ENCODE measurements at places on chromosomes 6 and 20. TPM values are rescaled to one million over a fixed set of nuclear protein-coding genes. Genes with fewer than 3 reads are reported as not detected.

GRCh38 chr20:49320460-49320859, 42.6 kb upstream of the ZNFX1 start:
- DNase-seq: peak; percentile 27

- DNase-seq: no peak
These were observed 145.5 kb upstream of the STMND1 start for GRCh38 chr6:16956361-16956760.

DNA sequence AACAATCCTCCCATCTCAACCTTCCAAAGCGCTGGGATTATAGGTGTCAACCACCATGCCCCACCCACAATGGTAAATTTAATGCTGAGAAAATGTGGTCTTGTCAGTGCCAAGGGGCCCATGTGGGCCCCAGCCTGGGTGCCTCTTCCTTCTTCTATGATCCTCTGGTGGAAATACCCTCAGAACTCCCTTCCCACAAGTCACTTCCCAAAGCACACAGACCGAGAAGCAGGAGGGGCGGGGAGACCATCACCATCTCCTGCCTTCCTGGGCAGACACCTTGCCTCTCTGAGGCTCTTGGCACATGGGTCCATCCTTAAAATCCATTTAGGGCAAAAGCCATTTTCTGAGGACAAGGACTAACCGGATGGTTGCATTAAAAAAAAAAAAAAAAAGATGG, 59.0 kb downstream of the NOL4L start:
- no peak for DNase-seq

- peak; percentile 74 for DNase-seq
These were observed 53.0 kb downstream of the HLA-A start for GRCh38 chr6:29995340-29995777.

DNA sequence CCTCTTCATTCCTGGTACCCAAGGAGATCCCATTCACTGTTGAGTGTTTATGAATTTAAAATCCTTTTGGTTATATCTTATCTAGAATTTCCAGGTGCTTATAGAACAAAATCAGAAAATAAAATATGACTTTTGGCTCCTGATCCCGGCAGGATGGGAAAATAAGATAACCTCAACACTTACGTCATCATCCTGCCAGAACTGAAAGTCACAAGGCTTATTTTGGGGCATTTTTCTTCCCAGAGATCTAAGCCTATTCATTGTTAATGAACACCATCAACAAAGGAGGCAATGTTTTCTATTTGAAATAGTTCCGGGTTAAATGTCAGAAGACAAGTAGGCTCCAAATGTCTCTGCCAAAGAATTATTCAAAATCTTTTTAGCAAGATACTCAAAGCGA, 580.6 kb downstream of the TFAP2A start:
- no peak for DNase-seq

DNA sequence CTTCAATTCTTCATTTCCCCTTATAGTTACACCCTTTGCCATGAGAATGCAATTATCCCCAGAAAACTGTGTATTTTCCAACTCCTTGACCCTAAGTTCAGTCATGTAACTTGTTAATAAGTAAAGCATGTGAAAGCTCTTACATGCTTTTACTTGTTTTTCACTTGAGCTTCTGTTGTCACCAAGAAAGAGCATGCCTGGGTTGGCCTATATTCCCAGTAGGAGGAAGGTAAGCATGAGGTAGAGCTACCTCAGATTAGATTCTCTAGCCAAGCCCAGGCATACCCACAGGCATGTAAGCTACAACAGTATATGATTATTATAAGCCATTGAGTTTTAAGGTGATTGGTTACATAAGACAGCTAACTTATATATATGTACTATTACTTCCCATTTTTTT, 101.7 kb upstream of the SMLR1 start:
- DNase-seq: no peak

DNA sequence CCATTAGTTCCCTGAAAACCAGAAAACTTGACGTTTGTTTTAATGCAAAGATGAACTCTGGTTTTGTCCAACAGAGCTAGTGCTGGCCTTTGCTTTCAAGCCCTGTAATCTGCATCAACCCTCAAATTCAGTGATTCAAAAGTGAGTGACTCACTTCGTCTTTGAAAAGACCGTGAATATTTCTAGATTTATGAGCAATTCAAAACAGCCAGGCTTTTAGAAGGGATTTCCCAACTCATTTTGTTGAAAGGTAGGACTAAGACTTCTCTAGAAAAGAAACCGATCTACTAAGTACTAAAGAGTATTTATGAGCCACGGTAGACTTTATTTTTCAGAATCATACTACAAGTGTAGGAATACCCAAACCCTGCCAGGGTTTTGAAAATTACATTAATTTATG, 121.5 kb downstream of the UST start:
- DNase-seq: no peak

DNA sequence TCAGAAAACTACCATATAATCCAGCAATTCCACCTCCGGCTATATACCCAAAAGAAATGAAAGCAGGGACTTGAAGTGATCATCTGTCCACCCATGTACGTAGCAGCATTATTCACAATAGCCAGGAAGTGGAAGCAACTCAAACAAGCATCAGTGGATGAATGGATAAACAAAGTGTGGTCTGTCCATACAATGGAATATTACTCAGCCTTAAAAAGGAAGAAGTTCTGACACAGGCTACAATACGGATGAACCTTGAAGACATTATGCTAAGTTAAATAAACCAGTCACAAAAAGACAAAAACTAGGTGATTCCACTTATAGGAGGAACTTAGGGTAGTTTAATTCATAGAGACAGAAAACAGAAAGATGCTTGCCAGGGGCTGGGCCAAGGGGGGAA, 76.5 kb downstream of the ATP9A start:
- no peak for DNase-seq

GRCh38 chr6:87687296-87687695, 14.7 kb downstream of the AKIRIN2 start:
- DNase-seq: no peak

- no peak for DNase-seq
These were observed 24.7 kb downstream of the PCK1 start for GRCh38 chr20:57585466-57586213.

- DNase-seq: no peak
These were observed 43.1 kb upstream of the JAG1 start for GRCh38 chr20:10716855-10717254.

DNA sequence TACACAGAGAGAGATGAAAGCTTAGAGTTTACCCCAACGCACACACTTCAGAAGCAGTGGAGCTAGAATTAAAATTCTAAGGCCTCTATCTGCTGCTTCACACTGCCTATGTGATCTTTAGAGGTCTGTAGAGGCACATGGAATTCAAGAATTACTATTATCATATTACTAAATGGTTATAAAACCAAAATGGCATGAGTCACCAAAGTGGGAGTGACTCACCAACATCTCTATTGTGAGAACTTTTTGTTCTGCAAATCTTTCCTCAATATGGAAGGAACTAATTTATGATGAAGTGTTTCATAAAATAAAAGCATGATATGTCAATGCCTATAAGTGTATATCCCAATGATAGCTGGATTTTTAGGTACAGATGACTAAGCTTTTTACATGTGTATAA, 28.5 kb upstream of the TMEM244 start:
- no peak for DNase-seq

DNA sequence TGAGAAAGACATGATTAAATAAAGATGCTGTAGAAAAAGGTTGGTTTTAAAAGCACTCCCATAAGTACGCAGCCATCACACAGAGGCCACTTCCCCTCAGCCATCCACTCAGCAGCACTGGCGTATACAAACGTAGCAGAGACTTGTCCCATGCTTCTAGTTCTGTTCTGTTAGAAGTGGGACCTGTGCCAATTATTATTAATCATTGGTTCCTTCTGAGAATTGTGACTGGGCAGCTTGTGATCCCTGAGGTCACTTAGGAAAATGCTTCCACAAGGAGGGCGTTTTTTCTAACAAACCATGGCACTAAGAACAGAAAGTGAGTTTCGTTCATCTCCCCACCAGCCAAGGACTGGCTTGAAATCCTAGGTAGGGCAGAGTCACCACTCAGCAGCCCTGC, 53.9 kb downstream of the FAM120B start:
- no peak for DNase-seq

DNA sequence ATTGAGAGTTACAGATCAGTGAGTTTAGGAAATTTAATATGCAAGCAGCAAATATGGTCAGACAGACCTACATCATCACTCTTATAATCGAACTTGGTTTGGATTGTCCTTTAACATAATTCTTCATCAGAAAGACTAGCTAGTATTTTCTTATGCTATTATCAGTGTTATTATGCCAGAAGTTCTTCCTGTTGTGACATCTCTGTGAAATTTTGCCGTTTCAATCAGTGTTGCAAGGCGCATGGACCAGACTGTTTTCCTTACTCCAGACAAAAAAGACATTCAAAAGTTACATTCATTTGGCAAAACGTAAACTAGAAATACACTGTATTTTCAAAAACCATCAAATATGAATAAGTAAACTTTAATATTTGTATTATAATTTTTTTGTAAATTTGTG, 5.7 kb upstream of the TENT5A start:
- DNase-seq: no peak

The OSTM1 gene
- total RNA-seq: 10.3 TPM

The TCEA2 gene
- 90.0 TPM for total RNA-seq

The KCNG1 gene
- 5.7 TPM for total RNA-seq

The SLC26A8 gene
- total RNA-seq: not detected

The CPXM1 gene
- total RNA-seq: not detected

The ARMH2 gene
- total RNA-seq: not detected

The BPI gene
- total RNA-seq: not detected

The CDH26 gene
- 0.44 TPM for total RNA-seq
